ENCODE measurements at places on chromosomes 7 and 10. TPM values are rescaled to one million over a fixed set of nuclear protein-coding genes. Genes with fewer than 3 reads are reported as not detected.

GRCh38 chr10:70308121-70309060 lies 24.6 kb upstream of the NPFFR1 start:
- no peak for DNase-seq

DNA sequence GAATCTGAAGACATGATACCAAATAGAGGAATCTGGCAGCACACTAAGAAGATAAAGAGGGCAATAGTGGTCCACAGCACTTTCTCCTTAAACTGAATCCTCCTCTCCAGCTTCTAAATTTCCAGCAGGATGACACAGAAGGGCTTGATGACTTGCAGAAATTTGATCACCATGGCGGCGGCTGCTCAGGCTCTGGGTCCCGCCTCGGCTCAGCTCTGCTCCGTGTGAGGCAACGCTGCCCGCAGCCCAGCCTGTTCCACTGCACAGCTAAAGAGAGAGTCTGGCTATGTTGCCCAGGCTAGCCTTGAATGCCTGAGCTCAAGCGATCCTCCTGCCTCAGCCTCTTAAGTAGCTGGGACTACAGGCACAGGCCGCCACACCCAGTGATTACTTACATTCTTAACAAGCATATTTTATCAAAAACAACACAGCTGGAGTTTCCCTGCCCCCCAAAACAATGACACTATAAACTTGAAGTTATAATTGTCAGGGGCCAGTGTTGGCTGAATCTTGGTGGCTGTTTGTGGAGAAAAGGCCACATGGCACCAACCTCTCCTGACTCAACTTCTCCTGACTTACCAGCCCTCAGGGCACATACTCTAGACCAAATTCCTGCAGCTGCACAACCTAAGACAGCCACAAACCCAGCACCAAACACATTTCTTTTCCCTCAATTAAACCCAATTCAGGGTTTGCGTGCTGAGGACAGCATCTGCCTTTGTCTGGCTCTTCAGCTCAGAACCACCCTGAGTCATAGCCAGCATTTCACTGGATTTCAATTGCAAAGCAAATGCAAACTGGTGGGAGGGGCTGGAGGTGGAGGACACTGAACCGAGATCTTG lies 11.6 kb upstream of the TNPO3 start:
- DNase-seq = no peak

GRCh38 chr10:120095875-120096274 lies 203.3 kb downstream of the SEC23IP start:
- DNase-seq = no peak

NODAL gene
- 0.25 TPM for total RNA-seq

Data from cardiac muscle cell (in vitro differentiated cells and primary cell).